ENCODE measurements at places on chromosomes 12 and 14.

- DNase-seq, result no peak
These were observed 106.4 kb downstream of the PCNX1 start for GRCh38 chr14:71013551-71014192.

GRCh38 chr12:53995378-53996239, 4.4 kb upstream of the HOXC9 start:
- DNase-seq, result no peak

DNA sequence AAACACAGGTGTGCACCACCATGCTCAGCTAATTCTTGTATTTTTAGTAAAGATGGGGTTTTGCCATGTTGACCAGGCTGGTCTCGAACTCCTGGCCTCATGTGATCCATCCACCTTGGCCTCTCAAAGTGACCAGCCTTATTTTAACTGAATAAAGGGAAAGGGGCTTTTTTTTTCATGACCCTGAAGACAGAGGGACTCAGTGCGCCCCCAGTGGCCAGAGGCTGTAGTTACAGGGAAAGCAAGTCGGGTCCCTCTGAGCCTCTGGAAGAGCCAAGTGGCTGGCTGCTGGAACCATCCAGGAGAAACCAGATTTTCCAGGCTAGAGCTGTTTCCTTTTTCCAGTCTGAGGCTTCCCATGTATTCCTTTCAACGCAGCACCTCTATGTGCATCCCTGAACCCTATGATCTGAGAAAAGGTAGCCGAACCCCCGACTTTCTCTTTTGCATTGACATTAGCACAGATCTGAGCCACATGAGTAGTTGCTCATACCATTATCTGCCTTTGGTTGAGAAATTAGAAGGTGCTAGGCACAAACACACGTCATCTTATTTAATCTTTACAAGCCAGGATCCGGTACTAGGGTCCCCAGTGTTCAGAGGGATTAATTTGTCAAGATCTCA, 342.7 kb downstream of the CACNA1C start:
- DNase-seq, result no peak

- no peak for DNase-seq
These were observed 133.1 kb upstream of the MDM1 start for GRCh38 chr12:68465227-68465626.

DNA sequence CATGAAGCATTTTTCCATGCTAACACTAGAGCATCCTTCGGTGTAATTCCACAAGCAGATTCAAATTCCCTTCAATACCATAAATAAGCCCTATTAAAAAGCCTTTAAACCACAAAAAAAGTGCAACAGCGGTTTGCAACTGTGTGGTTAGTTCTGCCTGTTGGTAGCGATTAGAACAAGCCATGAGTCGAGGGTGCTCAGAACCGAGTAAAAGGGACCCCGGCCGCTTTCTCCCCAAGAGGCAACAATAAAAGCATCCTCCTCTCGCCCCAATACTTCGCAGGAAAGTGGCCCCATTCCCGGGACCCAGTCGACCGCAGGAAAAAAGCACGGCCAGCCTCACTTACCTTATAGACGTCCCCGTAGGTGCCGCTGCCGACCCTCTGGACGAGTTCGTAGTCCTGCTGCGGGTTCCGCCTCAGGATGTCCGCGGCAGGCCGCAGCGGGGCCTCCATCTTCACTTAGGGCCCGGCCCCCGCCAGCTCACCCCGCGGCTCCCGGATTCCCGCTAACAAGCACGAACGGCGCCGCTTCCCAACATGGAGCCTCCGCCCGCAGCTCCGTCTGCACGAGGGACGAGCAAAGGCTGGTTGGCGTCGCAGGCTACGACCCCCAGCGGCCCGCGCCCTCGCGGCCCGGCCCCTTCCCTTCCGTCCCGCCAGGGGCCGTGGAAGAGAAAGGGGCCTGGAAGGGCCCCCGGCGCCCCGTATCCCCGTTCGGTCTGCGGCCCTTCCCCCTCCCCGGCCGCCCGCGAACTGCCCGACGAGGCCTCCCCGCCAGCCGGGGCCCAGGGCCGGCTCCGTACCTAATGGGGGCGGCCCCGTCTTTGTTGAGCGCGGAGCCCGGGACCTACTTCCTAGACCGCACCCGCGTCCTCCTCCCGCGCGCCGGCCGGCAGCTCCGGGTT, 521 bp downstream of the MAP4K5 start:
- no peak for DNase-seq

GRCh38 chr12:34190054-34190453, 167.8 kb downstream of the ALG10 start:
- no peak for DNase-seq

DNA sequence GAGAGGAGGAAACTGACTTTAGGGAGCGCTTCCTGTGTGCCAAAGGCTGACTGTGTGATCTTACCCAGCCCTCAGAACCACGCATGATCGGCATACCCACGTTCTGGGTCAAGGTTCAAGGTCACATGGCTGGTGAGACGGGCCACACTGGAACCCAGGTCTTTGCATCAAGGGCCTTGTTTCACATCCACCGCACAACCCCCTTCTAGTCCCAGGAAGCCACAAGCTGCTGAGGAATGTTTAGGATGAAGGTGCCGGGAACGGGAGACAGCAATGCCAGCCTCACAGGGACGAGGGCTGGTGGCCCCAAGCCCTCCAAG, 50.7 kb downstream of the TESC start:
- no peak for DNase-seq

GRCh38 chr14:87241018-87241768, 751.8 kb downstream of the GALC start:
- no peak for DNase-seq

DNA sequence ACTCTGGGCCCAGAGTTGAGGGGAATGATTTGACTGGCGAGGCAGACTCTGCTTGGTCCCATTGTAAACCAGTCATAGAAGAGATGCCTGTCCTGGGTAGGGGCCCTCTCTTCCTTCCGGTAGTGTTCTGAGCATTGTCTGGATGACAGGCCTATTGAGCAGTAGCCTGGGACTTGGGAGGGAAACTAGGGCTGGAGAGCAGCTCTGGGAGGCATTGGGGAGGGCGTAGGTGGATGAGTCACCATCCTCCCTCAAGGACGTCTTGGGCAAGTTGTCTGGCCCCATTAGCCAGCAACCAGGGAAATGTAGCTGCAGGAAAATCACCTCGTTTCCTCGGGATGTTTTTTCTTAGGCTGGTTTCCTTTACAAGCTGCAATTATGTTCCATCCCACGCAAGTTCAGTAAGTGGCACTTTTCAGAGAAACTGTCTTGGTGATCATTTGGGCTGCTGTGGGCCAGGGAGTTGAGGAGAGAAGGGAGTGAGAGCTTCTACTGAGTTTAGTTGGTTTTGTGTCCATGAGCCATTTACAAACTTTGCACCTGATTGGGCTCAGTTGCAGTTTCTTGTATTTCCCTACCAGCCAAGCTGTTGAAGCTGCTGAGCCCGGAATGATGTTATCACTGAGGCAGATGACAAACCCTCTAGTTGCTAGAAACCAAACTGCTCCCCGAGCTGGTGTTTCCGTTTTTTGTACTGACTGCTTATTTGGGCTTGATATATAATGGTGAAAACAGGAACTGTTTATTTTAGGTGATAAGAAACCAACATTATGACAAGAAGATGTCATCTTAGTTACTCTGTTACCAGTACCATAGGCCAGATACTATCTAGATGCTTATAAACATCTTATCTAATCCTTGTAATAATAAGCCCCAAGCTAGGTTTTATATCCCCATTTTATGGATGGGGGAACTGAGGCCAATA, 147.6 kb downstream of the CHST11 start:
- DNase-seq, result no peak

GRCh38 chr12:40693207-40693821, 1.1 kb downstream of the CNTN1 start:
- DNase-seq, result no peak

GRCh38 chr12:114285554-114285953, 120.4 kb downstream of the TBX5 start:
- no peak for DNase-seq

GRCh38 chr12:17802657-17803641, 287.0 kb downstream of the RERGL start:
- no peak for DNase-seq

DNA sequence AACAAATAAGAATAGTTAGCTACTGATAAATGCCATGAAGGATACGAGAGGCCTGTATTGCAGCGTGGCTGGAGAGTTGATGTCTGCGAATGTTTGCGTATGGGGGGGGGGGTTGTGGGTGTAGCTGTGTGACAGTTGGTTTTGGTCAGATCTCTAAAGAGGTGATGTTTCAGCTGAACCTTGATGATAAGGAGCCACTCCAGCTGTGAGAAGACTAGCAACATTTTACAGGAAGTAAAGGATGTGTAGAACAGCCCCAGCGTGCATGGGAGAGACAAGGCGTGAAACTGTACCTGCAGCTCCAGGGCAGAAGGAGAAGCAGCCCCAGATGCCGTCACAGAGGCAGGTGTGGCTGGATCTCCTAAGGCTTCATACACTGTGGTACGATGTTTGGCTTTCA, 416.9 kb downstream of the TMEM132D start:
- no peak for DNase-seq

DNA sequence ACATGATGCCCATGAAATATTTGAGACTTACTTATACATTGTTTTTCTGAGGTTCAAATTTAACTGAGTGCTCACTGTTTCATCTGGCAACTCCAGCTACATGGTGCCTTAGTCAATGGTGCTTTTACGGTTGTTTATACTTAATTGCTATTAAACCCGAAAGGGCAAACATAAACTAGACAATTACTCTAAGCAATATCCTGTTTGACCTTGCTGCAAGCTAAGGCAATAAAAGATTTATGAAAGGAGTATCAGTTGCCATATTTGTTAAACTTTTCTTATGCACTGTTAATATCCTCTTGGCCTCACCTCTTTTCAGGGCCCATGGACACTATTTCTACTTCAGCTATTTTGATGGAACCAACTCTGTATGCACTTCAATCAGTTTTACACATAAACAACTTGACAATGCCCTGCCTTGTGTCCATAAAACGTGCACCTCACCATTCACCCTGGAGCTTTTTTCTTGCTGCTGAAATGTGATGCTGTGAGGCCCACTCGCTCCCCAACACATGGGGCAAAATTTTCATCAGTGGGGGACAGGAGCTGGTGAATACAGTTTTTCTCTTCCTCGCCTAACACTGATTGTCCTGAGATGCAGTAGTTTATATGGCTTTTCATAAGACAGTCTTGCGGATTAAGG, 64.1 kb upstream of the HIF1A start:
- no peak for DNase-seq

- no peak for DNase-seq
These were observed 145.6 kb downstream of the DYRK2 start for GRCh38 chr12:67794161-67794560.

DNA sequence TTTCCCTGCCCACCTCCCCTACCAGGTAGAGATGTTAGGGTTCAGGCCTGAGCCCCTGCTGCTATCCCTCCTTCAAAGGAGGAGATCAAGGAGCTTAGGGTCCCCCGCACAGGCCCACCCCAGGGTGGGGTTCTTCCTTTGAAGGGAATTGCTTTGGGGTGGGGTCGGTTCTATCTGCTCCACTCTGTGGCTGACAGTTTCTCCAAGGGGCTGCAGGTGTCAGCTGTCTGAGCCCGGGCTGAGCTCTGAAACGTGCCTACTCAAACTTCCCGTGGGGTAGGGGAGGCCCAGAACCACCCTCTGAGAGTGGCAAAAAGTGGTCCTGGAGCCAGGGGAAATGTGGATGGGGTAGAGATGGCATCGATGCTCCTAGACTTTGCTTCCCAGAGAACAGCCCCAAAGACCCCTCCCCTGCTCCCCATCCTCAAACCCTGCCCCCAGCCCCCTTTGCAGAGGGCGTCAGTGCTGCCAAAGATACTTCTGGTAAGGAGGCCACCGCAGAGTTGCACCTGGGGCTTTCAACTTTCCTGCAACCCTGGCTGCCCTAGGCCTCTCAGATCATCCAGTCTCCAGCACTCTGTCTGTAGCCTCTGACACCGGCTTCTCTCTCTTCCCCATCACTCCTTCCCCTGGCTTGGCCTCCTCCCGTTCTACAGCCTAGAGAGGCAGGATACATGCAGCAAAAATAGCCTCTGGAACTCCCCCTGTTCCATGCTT, 6.3 kb upstream of the CD4 start:
- no peak for DNase-seq

DNA sequence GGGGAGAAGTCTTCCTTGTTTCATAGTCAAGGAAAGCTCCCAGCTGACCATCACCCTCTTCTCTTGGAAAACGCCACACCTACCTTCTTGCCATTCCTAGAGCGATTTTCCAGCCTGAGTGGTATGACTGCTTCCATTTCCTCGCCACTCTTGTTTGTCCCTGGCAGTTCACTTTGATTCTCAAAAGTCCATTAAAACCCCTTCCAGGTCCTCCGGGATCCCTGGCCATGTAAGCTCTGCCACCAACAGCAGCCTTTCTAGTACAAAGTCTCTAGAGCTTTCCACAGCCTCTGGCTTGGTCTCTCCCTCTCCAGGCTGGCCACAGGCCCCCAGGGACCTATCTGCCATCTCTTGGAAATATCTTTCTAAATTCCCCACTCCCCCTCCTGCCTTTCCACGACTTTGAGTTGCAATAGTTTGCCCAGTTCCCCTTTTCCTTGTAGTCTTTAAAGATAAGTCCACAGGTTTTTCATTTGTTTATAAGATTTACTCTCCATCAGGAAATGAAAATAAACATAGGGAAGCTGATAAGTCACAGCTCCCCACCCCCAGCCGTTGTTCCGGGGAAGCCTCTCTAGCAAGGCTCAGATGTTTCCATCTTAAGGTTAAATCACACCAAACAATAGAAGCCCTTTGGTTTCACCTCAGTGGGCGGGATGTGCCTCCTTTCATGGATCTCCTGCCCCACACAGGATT, 42.9 kb upstream of the SINHCAF start:
- DNase-seq, result no peak

GRCh38 chr14:61322799-61323290, 1.5 kb downstream of the PRKCH start:
- DNase-seq, result no peak

- DNase-seq, result no peak
These were observed 2.7 kb upstream of the NXPH4 start for GRCh38 chr12:57213763-57214397.

DNA sequence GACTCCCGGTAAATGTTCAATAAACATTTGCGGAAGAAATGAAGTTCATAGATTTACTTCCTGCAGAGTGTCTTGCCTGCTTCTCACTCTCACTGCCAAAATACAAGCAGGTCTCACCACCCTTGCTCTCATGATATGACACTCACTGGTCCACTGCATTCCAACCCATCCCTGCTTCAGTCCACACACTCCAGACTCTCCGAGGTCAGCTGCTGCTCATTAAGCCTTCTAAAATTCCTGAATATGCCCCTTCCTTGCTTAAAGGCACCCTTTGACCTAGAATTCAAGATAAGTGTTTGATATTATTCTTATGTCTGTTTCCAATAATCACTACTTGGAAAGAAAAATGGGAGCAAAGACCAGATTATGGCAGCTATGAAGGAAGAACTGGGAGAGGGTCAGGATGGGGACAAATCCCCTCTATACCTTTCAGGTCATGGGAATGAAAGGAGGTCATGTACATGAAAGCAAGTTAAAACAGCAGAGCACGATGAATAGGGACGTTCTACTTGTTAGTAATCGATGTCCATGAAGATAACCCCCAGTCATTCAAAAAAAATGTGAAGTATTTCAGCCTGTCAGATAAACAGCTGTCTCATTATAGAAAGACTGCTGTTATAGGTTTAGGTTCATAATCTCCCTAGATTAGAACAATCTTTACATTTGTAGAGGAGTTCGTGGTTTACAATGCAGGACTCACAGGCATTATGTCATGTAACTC, 10.5 kb upstream of the NID2 start:
- DNase-seq, result no peak
